ENCODE measurements at places on chromosomes 6 and 20.

DNA sequence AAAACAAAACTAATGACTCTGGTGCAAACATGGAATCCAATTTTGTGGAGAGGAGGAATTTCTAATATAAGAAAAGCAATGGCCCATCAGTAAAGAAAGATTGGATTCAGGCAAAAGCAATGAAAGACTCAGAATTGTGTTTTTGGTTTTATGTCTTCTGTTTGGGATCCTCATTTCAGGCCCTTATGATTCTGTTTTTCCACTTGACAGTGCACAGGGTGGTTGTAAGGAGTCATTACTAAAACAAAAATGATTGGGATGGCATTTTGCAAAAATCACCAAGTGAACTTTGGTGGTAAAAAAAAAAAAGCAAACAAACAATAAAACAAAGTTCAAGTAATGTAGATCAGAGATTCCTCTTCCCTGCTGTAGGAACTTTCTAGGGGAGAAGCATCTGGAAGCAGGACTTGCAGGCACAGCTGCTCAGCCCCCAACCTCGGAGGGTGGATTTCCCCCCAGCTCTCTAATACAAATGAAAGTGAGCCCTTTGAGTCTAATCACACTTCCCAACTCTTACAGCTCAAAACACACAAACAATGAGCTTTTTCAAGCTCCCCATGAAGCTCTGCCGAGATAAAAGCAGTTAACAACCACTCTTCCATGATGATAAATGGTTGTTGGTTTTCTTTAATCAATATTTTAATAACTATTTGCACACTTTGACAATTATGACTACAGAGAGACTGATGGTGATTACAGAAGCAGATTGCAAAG is 177.7 kb downstream of the ZDHHC14 start:
- no peaks in the 10 kb centered on the region for H3K27me3 ChIP-seq
- H3K4me1 ChIP-seq = no peaks in the 10 kb centered on the region
- H3K27ac ChIP-seq = no peak overlapping the region
- DNase-seq = no peak

DNA sequence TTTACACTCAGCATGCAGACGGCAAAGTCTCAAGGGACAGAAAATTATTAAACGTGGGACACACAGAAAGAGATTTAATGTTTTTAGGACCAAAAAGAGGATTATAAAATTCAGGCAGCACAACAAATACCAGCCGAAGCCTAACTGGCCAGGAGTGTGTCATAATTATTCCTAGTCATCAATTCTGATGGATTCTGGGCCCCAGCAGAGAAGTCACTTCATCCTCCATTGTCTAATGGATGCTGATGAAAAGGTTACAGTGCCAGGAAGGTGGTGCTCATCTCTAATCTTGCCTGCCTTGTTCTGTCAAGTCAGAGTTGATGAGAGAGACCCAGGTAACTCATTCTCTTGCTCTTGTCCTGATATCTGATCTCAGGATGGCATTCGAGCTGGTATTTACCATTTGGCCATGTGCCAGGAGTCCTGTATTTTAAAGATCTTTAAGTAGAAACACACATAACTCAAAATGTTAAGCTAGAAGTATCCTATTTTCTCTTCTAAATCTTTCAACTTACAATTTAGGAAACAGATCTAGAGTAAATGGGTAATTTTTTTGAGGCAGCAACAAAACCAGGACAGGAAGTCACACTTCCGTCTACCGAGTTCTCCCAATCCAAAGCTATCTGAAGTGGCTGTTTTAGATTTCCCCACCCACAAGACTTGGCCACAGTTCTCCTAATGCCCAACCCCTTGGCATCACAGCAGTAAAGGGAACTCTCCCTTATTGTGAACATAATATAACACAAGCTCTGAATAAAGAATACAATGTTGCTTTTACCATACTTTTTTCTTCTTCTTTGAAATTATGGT is 50.0 kb downstream of the ADAT2 start:
- no peak overlapping the region for H3K4me3 ChIP-seq
- H3K4me1 ChIP-seq = no peaks in the 10 kb centered on the region
- no peaks in the 10 kb centered on the region for H3K27me3 ChIP-seq

GRCh38 chr6:27495386-27496135 is 22.7 kb upstream of the ZNF184 start:
- H3K27me3 ChIP-seq = no peaks in the 10 kb centered on the region
- no peaks in the 10 kb centered on the region for H3K36me3 ChIP-seq
- peak; percentile 61 for DNase-seq
- peak overlapping the region; percentile 38 for H3K4me3 ChIP-seq
- no peak overlapping the region for H3K27ac ChIP-seq

DNA sequence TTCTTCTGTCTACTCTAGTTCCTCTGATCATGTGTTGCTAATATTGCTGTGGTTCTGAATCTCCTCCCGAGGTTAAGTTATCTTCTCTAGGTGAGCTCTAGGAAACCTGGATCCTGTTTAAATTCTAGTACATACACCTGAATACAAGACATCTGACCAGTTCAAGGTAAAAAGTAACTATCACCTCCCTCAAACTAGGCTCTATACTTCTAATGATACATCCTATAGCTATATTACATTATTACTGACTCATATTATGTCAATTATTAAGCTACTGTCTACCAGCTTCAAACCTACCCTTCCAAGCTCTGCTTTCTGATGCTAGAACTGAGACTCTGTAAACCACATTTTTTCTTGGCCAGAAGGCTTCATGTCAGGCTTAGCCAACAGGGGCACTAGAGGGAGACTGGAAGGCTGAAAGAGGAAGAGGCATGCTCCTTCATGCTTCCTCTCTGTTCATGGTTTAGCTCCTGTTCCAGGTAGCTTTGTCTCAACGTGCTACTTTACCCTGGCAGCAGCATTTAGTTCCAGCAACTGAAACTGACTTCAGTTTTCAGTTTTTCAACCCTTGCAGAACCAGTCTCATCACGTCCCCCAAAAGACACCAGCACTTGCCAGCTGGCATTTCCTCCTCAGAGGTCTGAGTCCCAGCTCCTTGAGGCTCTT is 148.4 kb upstream of the TOP1 start:
- H3K4me1 ChIP-seq = no peaks in the 10 kb centered on the region
- no peak overlapping the region for H3K27ac ChIP-seq
- no peak overlapping the region for H3K4me3 ChIP-seq
- no peak for DNase-seq
- no peaks in the 10 kb centered on the region for H3K36me3 ChIP-seq

DNA sequence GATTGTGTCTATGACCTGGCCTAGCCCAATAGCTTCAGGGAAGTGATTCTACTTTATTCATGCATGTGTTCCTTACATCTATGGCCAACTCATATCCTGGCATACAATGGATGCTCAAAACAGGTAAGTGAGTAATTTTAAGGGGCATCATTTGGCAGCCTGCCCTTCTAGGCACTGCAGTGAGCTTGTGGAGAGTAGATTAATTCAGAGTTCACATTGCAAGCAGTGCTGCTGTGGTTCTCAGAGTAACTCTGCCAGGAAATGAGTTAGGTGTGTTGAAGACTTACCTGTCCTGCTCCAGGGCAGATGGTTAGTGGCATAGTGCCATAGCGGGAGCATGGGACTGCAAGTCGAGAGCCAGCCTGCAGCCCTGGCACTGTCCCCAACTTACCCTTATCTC is 158.0 kb downstream of the SCP2D1 start:
- H3K27ac ChIP-seq = no peak overlapping the region
- H3K36me3 ChIP-seq = no peaks in the 10 kb centered on the region
- no peak overlapping the region for H3K4me3 ChIP-seq
- no peak for DNase-seq
- H3K4me1 ChIP-seq = peaks cover 4% of the 10 kb centered on the region

- no peak overlapping the region for H3K4me3 ChIP-seq
- DNase-seq = no peak
- H3K27ac ChIP-seq = no peak overlapping the region
- no peaks in the 10 kb centered on the region for H3K36me3 ChIP-seq
- peaks cover 7% of the 10 kb centered on the region for H3K4me1 ChIP-seq
Observed at GRCh38 chr20:58893355-58894120, 41.0 kb downstream of the GNAS start.

- H3K4me1 ChIP-seq = peaks cover 1% of the 10 kb centered on the region
- no peaks in the 10 kb centered on the region for H3K36me3 ChIP-seq
- no peaks in the 10 kb centered on the region for H3K27me3 ChIP-seq
- no peak for DNase-seq
Observed at GRCh38 chr6:79028641-79029314, 49.3 kb downstream of the PHIP start.

GRCh38 chr20:36259177-36260061 is 23.1 kb downstream of the AAR2 start:
- no peak overlapping the region for H3K4me3 ChIP-seq
- DNase-seq = no peak
- H3K36me3 ChIP-seq = no peaks in the 10 kb centered on the region
- no peaks in the 10 kb centered on the region for H3K4me1 ChIP-seq

DNA sequence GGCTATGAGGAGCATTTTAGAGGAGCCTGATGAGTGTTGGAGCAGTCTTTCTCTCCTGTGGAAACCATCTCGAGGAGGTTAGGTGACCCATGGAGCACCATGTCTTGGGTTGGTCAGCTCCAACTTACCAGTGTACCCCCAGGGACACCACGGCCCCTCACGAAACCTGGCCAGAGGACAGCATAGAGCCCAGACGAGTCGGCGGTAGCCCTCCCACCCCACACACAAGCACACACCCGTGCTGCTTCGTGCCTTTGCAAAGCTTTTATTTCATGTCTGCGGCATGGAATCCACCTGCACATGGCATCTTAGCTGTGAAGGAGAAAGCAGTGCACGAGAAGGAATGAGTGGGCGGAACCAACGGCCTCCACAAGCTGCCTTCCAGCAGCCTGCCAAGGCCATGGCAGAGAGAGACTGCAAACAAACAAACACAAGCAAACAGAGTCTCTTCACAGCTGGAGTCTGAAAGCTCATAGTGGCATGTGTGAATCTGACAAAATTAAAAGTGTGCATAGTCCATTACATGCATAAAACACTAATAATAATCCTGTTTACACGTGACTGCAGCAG is 53.6 kb downstream of the EZR start:
- no peak overlapping the region for H3K27ac ChIP-seq
- DNase-seq = no peak
- H3K36me3 ChIP-seq = no peaks in the 10 kb centered on the region
- H3K4me1 ChIP-seq = no peaks in the 10 kb centered on the region

Measured in ovary (tissue), 10 donors.